ENCODE measurements at places on chromosomes 1 and 21.

DNA sequence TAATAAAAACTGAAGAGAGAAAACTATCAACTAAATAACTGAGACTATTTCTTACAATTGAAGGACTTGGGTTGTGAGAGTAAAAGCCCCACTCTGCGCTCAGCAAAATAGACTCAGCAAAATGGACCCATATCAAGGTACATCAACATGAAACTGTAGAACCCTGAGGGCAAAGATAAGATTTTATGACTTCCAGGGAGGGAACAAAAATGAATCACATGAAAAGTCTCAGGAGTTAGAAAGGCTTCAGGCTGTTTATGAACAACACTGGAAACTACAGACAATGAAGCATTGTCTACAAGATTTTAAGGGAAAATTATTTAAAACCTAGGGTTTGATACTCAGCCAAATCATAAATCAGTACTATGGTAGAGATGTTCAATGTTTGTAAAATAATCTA is 434.3 kb downstream of the PTPRC start:
- peak; percentile 51 for DNase-seq

DNA sequence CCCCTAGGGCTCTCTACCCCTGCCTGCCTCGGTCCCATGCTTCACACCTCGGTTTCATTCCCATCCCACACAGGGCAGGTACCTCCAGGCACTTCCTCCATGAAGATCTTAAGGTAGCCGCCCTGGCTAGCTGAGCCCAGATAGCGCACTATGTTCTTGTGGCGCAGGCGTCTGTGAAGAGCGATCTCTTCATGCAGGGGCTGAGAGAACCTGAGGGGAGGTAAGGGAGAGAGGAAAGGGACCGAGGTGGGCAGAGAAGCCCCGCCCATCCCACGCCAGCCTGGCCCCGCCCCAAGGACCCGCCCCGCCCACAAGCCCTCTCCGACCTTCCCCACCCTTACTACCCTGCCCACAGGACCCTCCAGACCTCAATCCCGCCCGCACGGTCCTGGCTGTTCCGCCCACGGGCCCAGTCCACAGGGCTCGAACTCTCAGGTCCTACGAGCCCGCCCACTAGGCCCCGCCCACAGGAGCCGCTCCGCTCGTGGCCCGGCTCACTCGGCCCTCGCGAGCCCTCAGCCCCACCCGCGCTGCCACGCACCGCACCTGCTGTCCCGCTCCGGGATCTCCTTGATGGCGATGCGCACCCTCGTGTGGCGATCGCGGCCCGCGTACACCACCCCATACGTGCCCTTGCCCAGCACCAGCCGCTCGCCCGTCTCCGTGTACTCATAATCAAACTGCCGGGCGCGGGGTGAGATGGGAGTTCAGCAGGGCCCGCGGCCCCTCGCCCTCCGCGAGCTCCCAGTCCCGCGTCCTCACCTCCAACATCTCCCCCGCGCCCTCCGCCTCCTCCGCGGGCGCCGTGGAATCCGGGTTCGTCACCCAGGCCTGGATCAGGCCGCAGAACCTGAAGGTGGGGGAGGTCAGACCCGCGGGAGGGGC is 6.4 kb downstream of the MAP3K6 start:
- no peak for DNase-seq

DNA sequence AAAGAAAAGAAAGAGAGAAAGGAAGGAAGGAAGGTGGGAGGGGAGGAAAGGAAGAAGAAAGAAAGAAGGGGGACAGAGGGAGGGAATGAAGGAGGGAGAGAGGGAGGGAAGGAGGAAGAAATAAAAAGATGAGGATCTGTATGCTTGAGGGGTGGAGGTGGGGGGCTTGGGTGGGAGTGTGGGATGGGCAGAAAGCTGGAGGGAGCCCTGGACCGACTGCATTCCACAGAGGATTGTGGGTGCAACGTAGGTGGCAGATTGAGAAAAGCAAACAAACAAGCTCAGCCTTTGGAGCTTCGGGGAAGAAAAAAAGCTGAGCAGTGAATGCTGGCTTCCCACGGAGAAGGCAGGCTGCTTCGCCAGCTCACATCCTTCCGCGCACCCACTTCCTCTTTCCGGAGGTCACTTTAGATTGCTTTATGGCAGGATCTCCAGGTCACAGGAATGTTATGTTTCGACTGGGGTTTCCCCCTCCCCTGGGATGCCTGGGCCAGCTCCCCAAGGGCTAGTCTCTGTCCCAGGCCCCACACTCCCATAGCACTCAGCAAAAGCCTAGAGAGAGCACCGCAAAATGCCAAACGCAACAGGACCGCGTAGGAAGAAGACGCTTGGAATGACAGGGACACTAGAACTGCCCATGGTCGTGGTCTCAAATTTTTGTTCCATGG is 20.7 kb upstream of the LGALS8 start:
- peak; percentile 87 for DNase-seq

DNA sequence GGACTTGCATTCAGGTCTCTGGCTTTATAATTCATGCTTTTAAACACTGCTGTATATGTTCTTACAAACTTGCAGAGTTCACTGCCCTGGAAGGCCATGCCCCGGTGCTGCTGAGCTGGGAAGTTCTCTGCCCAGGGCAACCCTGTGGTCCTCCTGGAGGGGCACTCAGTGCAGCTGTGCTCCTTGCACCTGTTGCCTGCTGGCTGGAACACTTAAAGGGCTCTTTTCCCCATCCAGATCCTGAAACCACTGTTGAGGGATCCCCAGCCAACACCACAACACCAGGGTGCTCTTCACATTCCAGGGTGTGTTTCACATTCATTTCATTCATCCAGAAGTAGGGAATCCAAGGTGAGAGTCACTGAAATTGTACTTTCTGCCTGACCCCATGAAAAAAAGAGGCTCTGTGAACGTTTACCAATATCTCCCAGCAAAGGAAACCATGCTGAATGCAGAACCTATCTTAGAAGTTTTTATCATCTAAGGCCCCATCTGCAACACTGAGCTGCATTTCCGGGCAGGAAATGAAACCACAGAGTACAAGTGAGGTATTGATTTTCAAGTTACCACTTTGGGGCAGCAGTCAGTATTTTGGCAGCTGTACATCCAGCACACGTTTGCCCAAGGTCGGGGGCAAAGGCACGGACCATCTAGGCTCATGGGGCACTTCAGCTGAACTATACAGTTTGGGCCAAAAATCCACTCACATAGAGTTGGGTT is 16.4 kb upstream of the KIAA0040 start:
- DNase-seq = no peak

- peak; percentile 61 for DNase-seq
Observed at GRCh38 chr1:53278298-53278725, 40.0 kb upstream of the MAGOH start.

DNA sequence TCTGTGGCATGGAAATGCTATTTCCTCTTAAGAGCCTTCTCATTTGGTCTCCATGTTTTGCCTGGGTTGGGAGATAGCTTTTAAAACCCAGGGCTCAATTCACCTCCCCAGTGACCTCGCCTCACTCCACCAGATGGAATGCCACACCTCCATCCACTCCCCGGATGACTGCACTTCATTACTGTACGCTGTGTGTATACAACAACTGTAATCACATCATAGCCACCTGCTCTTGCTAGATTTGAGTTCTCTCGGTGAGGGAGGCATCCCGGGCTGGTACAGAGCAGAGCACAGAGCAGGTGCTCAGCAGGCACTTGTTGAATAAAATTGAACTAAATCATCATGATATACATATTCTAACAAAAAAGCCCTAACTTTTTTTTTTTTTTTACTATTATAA is 26.0 kb downstream of the SDE2 start:
- DNase-seq = no peak

GRCh38 chr1:181936269-181936668 is 125.2 kb downstream of the ZNF648 start:
- no peak for DNase-seq

DNA sequence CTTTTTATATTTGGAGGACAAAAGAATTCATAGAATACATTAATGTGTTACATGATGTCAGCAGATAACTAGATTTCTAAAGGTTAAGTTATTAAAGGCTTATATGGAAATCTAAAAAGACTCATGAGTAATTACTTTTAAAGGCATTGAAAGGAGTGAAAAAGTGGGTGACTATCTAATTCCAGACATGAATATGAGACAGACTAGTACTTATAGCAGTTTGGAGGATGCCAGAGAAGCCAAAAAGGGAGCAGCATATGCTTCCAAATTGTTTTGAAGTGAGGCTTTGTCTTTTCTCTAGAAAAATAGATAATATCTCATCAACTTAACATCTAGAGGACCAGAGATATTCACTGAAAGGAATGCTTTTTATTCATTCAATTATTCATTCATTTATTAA is 275.5 kb upstream of the CACYBP start:
- no peak for DNase-seq

- DNase-seq = peak; percentile 64
Observed at GRCh38 chr1:94265906-94266305, 28.5 kb upstream of the ARHGAP29 start.

DNA sequence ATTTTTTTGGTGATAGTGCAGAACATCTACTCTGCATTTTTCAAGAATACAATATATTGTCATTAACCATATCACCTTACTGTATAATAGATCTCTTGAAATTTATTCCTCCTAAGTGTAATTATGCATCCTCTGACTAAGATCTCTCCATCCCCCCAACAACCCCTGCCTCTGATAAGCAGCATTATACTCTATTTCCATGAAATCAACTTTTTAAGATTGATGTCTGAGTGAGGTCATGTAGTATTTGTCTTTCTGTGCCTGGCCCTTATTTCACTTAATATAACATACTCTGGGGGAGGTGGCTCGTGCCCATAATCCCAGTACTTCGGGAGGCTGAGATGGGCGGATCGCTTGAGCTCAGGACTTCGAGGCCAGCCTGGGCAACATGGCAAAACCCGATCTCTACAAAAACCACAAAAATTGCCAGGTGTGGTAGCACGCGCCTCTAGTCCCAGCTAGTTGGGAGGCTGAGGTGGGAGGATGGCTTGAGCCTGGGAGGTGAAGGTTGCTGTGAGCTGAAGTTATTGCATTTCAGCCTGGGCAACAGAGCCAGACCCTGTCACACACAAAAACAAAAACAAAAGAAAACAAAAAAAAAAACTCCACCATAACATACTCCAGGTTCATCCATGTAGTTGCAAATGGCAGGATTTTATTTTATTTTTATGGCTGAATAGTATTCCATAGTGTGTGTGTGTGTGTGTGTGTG is 5.7 kb downstream of the ACOT11 start:
- DNase-seq = no peak

- no peak for DNase-seq
Observed at GRCh38 chr1:39980555-39981313, 25.8 kb downstream of the MFSD2A start.

- DNase-seq = no peak
Observed at GRCh38 chr1:215007880-215008279, 74.7 kb upstream of the KCNK2 start.

DNA sequence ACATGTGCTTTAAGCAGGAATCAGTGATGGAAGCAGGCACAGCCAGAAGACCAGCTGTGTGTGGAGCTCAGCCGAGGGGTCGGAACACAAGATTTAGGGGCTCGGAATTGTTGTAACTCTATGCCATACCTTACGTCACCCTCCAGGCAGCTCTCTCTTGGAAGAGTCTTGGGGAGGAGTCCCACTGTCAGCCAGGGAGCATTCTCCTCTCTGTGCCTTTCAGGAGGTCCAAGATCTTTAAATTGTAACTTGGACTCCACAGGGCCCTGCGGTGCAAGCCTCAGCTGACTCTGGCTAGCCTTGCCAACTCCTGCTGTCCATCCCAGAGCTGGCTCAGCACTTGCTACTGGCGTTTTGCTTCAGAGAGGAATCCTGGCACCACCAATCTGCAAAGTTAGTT is 26.4 kb upstream of the ROR1 start:
- no peak for DNase-seq

GRCh38 chr1:213622365-213623063 is 365.3 kb upstream of the PROX1 start:
- DNase-seq = no peak

GRCh38 chr1:33143176-33143575 is 38.7 kb downstream of the TRIM62 start:
- DNase-seq = no peak

DNA sequence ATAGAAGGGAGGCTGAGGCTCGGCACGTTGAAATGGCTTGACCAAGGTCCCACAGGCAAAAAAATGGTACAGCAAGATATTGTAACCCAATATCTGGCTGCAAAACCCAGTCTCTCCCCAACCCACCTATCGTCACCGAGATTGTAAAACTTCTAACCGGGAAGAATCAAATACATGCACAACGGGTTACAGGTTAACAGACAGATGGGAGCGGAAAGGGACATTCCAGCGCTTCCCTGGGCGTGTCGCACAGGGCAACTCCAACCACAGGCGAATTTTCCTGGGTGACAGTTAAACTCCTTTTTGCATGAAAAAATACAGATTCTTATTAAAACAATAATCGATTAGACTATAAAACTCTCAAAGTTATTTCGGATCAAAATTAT is 31.8 kb upstream of the JUN start:
- DNase-seq = peak; percentile 50

GRCh38 chr1:112502826-112503225 is 5.9 kb upstream of the WNT2B start:
- no peak for DNase-seq

DNA sequence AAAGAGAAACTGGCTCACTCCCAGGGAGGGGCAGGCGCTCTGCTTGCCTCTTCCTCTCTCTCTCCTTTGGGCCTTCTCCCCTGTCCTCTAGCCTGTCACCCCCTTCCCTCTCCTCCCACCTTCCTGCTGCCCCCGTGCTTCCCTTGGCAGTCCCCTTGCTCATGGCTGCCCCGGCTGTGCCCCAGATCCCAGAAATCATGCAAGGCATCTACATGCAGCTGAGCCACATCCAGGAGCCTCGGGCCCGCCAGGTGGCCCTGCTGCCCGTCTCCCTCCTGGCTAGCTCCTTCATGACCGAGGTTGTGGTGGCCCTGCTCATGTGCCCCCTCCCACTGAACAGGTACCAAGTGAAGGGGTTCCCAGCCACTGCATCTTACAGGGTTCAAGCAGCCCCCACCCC is 36.0 kb upstream of the TTC4 start:
- DNase-seq = no peak

DNA sequence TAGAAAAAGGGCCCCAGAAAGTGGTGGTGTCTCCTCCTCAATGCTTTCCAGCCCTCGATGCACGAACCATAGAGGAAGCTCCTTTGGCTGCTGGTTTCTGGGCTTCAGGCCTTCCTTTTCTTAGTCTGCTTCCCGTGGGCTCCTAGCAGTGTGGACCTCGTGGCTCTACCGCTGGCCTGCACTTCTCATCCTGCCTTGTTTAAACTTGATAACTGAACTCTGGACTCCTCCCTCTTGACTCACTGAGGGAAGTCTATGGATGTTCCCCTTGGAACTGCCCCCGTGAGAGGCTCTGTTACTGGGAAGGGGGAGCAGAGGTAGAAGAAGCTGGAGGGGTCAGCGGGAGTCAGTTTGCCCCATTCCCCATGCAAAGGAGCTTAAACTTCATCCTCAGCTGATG is 75.3 kb upstream of the WDR26 start:
- no peak for DNase-seq
